ENCODE measurements at places on chromosomes 1 and 21.

DNA sequence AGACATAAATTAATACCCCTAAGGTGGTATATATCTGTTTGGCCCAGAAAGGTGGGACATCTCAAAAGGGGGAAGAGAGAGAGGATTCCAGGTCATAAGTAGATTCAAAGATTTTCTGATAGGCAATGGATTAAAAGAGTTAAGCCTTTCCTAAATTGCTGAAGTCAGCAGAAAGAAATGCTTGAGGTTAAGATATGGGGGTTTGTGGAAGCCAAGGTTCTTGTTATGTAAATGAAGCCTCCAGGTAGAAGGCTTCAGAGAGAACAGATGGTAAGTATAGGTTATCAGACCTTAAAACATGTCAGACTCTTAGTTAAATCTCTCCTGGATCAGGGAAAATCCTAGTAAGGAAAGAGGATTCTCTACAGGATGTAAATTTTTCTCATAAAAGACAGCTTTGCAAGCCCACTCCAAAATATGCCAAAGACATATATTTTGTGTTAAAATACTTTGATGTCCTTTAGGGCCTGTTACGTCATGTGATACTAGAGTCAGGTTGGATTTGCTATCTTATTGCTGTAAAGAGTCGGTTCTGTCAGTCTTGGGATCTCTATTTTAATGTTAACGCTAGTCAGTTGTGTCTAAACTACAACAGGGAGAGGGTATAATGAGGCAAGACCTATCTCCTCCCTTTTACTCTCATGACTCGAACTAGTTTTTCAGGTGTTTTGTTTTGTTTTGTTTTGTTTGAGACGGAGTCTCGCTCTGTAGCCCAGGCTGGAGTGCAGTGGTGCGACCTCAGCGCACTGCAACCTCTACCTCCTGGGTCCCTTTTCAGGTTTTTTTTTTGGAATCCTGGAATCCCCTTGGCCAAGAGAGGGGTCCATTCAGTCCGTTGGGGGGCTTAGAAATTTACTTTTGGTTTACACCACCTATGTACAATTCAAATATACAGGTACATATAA is 30.6 kb downstream of the RGS2 start:
- DNase-seq: no peak

- peak; percentile 27 for DNase-seq
Measured at GRCh38 chr1:183226963-183227362, 40.9 kb downstream of the LAMC2 start.

GRCh38 chr1:204520834-204521709 is 4.9 kb downstream of the MDM4 start:
- DNase-seq: peak; percentile 71

- peak; percentile 68 for DNase-seq
Measured at GRCh38 chr1:211259638-211260126, 516 bp downstream of the RCOR3 start.

DNA sequence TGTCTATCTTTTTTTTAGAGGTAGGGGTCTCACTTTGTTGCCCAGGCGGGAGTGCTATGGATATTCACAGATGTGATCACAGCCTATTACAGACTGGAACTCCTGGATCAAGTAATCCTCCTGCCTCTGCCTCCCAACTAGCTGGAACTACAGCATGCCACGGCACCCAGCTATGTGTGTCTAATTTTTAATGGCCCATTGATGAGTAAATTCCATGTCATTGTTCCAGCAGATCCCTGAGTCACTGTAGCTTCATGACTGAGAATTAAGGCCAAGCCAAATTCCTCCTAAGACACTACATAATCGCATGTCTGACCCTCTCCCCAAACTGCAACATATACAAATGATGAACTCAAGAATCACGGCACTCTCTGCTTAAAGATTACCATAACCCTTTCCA is 84.2 kb upstream of the RGS2 start:
- DNase-seq: no peak

DNA sequence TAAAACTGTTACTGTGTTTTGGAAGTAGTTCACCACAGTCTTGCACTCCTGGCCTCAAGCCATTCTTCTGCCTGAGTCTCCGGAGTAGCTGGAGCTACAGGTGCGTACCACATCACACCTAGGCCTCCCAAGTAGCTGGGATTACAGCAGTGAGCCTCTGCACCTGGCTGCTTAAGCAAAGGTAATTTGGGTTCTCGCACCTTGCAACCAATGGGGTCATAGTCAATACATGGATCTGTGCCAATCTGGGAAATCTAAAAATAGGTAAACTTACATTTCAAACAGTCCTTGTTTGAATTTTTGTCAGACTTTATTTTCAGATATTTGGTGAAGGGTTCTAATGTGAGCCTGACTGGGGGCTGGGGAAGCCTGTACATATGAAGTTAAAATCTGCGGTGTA is 466.5 kb downstream of the PCP4 start:
- DNase-seq: no peak

- peak; percentile 81 for DNase-seq
Measured at GRCh38 chr1:211939876-211940468, 95.4 kb downstream of the INTS7 start.

- DNase-seq: no peak
Measured at GRCh38 chr21:27741736-27742135, 774.8 kb upstream of the ADAMTS5 start.

GRCh38 chr1:97502360-97502759 is 418.5 kb downstream of the DPYD start:
- DNase-seq: no peak

DNA sequence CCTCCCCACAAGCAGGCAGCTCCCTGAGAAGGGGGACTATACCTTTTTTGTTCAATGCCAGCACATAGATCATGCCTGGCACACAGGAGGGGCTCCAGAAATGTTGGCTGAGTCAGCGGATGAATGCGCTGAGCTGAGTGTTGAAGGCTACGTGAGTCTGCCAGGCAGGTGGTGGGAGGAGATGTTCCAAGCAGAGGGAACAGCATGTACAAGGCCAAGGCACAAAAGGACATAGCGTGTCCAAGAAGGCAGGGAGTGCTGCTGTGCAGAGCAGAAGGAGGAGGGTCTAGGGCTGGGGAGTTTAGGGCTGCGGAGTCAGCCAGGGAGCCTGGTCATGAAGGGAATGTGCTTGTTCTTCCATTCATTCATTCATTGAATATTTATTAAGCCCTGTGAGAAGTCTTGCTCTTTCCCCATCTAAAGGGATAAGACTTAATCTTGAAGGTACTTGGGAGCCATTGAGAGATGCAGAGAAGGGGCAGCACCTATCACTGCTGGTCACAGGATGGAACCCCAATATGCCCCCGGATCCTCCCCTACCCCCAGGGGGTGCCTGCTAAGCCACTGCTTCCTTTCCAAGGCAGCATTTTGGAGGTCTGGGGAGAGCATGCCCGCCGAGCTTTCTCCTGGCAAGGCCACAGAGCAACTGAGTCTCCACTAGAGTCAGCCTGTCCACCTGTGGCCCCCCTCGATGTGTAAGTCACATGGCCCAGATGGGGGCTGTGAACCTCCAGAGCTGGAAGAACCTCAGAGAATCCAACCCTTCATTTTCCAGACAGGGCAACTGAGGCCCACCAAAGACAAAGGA is 31.2 kb upstream of the LAPTM5 start:
- no peak for DNase-seq

DNA sequence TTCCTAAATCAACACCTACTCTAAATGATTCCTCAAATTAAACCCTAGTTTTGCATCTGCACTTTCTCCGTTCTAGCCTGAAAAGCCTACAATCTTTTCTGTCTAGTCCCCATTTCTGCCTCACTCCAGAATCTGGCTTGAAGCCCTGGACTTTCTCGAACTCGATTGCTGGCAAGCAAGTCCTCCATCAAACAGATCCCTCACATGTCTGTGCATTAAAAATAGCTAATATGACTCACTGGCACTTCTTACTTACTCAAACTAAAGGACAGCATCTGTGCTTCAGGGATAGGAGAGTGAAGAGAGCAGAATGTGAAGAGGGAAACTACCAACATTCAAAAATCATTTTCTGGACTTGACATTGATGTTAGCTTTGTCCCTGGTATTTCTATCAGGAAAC is 51.8 kb upstream of the CXADR start:
- DNase-seq: no peak

- peak; percentile 79 for DNase-seq
Measured at GRCh38 chr1:206581571-206581981, 30.7 kb downstream of the EIF2D start.

DNA sequence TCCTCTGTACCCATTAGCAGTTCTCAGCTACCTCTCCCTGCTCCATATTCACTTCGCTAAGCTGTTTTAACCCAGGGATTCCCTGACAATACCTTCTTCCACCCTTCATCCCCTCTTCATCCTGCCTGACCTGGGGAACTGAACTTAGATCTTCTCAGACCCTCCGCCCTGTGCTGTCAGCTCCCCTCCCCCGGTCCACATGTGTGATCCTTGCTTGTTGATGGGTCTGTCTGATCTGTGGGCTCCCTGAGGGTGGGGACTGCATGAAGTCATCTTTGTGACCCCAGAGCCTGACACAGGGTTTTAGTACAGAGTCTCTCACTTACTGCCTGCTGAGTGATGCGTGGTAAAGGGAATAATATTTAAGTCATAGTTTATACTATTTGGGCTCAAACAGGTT is 11.8 kb downstream of the CHAF1B start:
- no peak for DNase-seq

- DNase-seq: no peak
Measured at GRCh38 chr1:53165408-53165961, 23.0 kb upstream of the SLC1A7 start.

DNA sequence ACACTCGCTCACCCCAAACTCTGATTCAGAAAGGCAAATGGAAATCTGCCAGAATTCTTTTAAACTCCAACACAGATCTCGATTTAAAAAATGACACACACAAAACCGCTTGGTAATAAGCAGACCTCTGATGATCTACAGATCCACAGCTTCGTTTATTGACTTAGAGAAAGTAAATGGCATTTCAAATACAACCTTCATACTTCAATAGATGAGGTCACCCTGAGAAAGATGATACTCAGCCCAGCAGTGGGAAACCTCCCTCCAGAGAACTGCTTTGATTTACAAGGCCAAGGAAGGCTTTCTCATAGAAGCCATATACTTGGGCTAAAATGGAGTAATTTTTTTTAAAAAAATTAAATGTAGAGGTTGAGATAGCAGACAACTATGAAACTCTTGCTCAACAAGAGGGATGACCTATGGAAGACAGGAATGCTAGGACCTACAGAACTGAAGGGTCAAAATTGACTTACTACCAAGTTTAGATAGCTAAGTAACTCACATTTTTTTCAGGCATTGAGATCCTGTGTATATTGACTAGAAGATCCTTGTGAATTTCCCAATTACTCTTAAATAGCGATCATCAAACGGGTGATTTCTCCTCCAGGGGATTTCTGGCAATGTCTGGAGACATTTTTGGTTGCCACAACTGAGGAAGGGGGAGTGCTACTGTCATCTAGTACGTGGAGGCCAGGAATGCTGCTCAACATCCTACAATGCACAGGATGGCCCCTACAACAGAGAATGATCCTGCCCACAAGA is 143.9 kb downstream of the CLIC6 start:
- DNase-seq: no peak

DNA sequence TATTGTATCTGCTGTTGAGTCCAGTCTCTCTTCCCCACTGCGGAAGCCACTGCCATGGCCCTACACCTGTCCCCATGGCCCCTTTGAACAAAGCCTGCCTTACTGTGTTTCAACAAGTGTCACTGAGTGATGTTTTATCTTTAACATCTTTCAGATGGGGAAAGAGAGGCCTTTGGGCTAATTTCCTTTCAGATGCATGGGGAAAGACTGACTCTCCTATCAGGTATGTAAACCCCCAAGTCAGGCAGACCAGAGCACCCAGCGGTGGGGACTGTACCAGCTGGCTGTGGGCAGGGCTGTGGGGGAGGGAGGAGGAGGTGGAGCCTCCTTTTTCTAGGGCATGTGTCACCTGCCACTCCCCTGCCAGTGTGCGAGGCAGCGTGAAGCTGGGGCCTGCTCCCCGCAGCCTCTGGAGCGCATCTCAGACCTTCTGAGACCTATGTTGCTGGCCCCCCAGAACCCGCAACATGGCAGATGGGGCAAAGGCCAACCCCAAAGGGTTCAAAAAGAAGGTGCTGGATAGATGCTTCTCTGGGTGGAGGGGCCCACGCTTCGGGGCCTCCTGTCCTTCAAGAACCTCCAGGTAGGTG is at the start of gene PLA2G2F:
Gene PLA2G2F, plus strand, starts transcription at position 363 of the 590 bp plus-strand sequence. Its CDS starts 105 bp downstream, at position 468.
- DNase-seq: no peak

GRCh38 chr1:212119397-212119837 is 83.9 kb downstream of the DTL start:
- DNase-seq: no peak

DNA sequence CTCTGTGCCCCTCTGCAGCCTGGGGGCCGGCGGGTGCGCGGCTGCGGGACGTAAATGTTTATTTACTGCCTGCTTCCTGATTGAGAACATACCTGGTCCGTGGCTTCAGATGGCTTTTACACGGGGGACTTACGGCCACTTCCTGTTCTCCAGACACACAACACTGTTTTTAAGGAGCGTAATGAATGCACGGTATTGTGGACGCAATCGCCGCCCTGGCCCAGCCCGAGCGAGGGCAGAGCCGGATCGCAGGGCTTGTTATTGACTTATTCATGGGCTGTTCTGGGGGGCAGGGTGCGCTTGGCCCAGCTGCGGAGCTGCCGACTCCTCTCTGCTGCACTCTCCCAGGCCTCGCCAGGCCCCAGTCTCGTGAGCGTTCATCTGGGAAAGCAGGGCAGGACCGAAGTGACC is 52.8 kb upstream of the ACTRT2 start:
- no peak for DNase-seq

DNA sequence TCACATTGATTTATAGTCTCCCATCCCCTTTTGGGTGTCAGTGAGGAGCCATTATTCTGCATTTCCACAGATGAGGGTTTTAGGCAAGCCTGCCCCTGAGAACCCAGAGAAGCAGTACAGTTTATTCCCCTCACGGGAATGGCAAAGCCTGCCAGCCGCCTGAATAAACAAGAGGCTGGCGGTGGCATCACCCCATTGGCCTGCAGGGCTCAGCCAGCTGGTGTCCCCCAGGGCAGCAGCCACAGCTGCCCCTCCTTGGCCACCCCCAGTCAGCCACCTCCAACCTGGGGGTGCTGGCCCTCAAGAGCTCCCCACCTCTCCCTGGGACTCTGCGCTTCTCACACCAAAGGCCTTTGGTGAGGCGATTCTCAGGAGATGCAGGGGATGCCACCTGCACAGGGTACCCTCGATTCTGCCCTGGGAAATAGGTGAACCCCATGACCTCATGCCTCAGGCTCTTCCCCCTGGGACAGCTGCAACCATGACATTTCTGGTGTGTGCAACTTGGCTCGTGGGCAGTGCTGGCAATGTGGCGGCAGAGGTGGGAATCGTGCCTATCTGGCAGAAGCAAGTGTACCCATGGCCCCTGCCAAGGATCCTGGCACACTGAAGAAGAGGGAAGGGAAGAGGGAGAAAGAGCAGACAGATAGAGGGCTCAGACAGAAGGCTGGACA is 14.0 kb downstream of the OLFML2B start:
- DNase-seq: no peak

Measured in activated CD4-positive, alpha-beta memory T cell treated with anti-CD3 and anti-CD28 coated beads for 36 hours (primary cell).